ENCODE measurements at places on chromosomes 3 and 15.

DNA sequence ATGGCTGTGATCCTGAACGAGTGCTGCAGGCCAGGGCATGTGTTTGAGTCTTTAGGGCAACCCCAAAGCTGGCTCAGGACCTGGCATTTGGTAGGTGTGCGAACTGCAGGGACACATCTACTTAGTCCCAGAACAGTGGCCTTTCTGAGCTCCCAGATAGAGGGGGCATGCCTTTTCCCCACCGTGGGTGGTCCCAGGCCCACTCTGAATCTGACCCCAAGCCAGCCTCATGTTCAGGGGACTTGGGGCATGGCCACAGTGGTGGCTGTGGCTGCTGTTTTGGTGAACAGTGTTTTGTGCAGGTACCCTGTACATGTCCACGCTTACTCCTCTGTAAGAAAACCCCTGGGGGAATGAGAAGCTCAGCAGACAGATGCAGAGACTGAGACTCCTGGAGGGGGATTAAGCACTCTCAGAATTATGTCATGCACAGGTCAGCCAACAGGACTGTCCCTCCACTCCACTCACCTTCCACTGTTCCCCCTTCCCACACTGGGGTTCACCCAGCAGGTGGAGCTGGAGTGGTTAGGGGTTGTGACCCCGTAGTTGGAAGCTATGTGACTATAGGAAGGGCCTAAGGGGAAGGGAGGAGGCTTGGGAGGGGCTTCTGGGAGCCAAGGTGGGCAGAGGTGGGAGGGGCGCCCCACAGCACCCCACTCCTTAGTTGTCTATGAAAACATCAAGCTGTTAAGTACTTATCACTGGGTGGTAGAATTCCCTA lies 16.4 kb downstream of the ESYT3 start:
- DNase-seq: no peak

- DNase-seq: no peak
These were observed 87.4 kb upstream of the ADAMTS17 start for GRCh38 chr15:100429116-100429728.

- DNase-seq: no peak
These were observed 37.6 kb downstream of the LRRN1 start for GRCh38 chr3:3836845-3837244.

GRCh38 chr3:61828880-61829721 lies 267.7 kb downstream of the PTPRG start:
- no peak for DNase-seq

- DNase-seq: no peak
These were observed 35.3 kb downstream of the GBE1 start for GRCh38 chr3:81726132-81726531.

DNA sequence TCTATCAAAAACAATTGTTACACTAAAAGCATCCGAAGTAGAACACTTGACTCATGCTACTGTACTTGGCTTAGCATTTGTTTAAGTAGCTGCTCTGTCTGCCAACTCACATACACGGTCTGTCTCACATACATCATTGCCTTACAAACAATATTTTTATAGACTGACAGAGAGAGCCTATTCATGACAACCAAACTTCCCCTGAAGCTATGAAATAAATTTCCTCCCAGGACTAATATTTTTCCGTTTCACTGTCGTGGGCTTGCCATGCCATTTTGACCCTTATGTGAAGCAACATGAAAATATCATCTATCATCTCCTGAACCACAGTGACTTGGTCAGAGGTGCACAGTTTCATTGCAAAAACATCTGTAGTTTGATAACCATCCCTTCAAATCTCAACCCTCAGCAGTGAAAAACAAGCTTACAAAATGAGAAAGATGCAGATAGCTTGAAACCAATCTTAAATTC lies 66.5 kb upstream of the PYGO1 start:
- no peak for DNase-seq

GRCh38 chr3:8152821-8153418 lies 348.7 kb upstream of the LMCD1 start:
- no peak for DNase-seq

All from cortex of kidney (tissue), 1 donor.